Heart right ventricle (tissue), 16 donors: ENCODE measurements at places on chromosomes 4 and X. TPM values are rescaled to one million over a fixed set of nuclear protein-coding genes. Genes with fewer than 3 reads are reported as not detected.

SASH3 gene
- 1.9 TPM for polyA plus RNA-seq

TLL1 gene
- 1.2 TPM for polyA plus RNA-seq

SERPINA7 gene
- not detected for polyA plus RNA-seq

CXCL9 gene
- 0.48 TPM for polyA plus RNA-seq

MMGT1 gene
- 12.7 TPM for polyA plus RNA-seq

TENM3 gene
- 0.20 TPM for polyA plus RNA-seq

PGAM4 gene
- not detected for polyA plus RNA-seq

NPNT gene
- 5.9 TPM for polyA plus RNA-seq

BEX2 gene
- 0.37 TPM for polyA plus RNA-seq

MND1 gene
- polyA plus RNA-seq = 0.20 TPM

GPR50 gene
- polyA plus RNA-seq = not detected

HTN1 gene
- not detected for polyA plus RNA-seq

C1QTNF7 gene
- polyA plus RNA-seq = 2.3 TPM

DNA sequence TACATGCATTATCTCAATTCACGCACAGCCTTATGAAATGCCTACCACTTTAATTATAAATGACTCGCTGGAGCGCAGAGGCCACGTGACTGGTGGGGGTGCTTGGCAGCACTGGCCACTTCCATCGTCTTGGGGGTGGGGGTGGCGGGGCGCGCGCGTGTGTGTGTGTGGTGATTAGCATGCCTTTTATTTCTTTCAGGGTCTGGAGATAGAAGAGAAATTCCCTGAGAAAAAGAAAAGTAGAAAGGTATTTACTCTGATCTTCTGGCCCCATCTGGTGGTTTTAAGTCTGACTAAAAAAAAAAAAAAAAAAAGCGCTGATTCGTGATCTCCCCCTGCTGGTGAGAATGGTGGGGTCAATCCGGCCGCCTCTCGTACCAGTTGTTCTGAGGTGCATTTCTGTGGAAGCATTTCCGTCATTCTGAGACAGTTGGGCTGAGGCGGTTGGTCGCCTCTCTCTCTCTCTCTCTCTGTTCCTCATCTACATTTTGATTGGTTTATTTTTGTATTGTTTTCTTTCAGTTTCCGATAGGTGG is at the start of gene CCNB3:
TSS of gene CCNB3 (plus strand) at position 402 of the 536 bp plus-strand sequence. CDS start 80,399 bp downstream, outside the sequence.
- peak; percentile 67 for DNase-seq

DNA sequence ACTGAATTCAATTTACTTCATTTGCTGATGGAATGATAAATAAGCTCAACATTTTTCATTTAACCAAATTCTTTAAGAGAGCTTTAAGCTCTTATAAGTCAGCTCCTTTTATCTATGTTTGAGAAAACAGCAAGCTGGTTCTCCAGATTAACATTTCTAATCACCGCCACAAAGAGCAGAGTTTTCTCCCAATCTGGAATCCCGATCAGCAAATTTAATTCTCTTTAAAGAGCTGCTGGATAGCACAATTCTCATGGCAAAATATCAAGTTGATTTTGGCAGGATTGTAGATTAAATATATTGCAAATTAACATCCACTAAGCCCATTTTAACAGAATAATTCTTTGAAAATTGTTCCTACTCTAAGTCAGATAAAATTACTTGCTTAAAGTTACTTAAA is 48.8 kb downstream of the RPS6KA3 start:
- DNase-seq = no peak

DNA sequence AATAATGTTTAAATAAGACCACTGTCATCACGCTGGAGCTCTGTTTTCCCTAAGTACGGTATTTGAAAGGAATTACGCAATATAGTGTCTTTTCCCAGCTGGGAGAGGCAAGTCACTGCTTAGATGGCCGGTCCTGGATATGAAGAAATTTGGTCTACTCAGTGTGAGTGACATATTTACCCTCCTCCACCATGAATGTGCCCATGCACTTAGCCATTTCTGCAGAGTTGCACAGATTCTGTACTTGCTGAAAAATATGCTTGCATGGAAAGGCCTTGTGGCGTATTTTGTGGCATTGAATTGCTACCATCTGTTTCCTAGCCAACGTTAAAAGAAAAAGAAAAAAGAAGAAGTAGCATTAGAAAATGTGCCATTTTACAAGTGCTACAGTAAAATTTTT is 73.1 kb downstream of the ADGRL3 start:
- DNase-seq = no peak

DNA sequence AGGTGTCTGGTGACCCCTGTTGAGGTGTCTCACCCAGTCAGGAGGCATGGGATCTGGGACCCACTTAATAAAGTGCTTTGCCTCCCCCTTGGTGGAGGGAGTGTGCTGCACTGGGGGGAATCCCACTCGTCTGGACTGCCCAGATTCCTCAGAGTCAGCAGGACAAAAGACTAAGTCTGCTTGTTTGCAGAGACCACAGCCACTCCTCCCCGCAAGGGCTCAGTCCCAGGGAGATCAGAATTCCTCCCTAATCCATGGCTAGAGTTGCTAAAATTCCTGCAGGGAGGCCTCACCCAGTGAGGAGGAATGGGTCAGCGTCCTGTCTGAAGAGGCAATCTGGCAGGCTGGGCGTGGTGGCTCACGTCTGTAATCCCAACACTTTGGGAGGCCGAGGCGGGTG is 442.2 kb downstream of the PABPC4L start:
- DNase-seq = no peak

DNA sequence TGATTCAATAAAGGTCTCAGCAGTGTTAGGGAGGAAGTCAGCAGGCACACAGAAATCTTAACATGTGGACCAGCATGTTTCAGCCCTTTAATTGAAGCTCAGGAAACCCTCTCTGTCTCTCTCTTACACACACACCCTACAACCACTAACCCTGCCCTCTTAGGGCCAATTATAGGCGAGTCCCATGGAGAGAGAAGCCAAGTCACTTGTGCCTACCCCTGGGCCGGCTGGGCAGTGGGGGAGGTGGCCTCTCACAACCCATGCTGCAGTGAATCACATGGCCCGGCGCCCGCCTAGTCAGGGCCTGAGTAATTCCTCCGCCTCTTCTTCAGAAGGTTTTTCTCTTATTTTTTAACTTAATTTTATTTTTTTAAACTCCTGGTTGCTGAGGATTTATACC is 3.7 kb downstream of the FGD1 start:
- DNase-seq = no peak

DNA sequence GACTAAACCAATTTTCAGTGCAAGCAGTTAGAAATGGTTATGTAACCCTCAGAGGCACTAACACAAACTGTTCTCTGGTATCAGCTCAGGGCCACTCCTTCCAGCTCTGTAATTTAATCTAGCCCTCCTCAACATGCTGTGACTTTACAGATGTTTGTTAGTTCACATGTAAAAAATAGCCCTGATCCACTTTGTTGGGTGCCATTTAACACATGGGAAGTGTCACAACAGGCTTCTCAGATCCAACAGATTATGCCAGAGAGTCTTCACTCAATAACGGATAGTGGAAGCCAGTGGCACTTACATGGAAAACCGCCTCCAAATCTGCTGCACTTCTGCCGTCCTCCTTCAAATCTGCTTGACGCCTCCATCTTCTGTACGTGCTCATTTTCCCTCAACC is 51.6 kb downstream of the ATP8A1 start:
- DNase-seq = no peak

GRCh38 chr4:184345573-184345922 is 127.9 kb upstream of the ENPP6 start:
- peak; percentile 54 for DNase-seq

DNA sequence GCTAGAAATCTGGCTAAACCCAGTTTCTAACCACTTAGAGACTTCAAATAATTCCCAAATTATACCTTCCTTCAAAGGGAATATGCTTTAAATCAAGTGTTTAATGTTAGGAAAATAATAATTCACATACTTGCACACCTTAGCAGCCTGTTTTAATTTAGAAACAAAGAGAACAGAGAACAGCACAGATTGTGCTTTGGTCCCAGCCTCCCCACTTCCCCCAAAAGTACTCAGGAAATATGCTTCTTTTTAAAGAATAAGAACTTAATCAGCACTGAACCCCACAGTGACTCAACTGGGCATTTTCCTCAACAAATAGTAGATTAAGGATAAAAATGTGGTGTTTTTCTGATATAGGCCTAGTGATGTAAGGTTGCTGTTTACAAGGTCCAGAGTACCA is 295.8 kb downstream of the GBA3 start:
- no peak for DNase-seq

GRCh38 chr4:69330345-69331047 is 50.2 kb downstream of the UGT2B28 start:
- DNase-seq = no peak

DNA sequence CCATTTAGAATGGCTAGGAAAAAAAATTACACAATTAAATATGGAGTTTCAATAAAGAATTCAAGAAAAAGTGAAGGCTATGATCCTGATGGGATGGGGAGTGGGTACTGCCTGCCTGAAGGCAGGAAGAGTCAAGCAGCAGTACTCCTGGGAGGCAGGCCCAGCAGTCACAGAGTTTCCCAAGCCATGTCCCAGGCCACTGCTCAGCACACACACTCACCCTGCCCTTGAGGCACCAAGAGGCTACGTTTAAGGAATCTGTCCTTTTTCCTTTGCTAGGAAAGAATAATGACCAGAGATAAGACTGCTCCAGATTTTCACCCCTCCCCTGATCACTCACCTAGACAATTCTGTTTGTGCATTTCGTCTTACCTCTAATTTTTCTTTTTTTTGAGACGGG is 30.2 kb downstream of the MAP7D3 start:
- DNase-seq = no peak

DNA sequence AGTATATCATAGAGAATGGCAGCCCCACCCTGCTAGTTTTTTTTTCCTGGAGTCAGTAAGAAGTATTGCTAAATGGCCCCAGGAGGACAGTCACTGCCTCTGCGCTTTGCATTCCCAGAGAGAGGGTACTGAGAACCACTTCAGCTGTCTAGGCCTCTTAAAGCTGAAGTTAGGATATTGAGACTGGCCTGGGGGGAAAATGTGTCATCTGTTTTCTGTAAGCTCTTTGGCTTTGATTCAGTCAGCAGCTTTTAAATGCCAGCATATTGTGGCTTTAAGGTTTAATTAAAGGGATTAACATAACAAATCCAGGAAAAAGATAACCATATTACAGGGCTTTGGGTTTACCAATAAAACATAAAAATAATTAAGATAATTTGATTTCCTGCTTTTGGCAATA is 852.0 kb downstream of the PCDH18 start:
- no peak for DNase-seq

GRCh38 chrX:36963852-36964251 is 44.3 kb upstream of the FAM47C start:
- no peak for DNase-seq

- DNase-seq = no peak
These were observed 476.2 kb downstream of the RAB28 start for GRCh38 chr4:13007802-13008470.

DNA sequence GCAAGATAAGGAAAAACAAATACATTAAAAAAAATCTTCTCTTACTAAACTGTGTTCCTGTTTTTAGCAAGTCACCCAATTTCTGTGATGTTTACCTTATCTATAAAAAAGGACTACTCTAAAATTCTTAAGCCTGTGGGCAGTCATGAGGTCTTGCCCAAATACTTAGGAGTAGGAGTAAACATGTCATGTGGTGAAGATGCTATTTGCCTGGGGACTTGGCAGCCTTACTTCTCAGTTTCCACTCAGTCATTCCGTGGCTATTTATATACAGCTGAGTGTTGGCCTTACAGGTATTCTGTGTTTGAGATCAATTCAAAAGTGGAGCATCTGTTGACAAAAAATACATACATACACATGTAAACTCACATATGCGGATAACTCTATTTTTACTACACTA is 89.9 kb upstream of the TLR2 start:
- DNase-seq = no peak

DNA sequence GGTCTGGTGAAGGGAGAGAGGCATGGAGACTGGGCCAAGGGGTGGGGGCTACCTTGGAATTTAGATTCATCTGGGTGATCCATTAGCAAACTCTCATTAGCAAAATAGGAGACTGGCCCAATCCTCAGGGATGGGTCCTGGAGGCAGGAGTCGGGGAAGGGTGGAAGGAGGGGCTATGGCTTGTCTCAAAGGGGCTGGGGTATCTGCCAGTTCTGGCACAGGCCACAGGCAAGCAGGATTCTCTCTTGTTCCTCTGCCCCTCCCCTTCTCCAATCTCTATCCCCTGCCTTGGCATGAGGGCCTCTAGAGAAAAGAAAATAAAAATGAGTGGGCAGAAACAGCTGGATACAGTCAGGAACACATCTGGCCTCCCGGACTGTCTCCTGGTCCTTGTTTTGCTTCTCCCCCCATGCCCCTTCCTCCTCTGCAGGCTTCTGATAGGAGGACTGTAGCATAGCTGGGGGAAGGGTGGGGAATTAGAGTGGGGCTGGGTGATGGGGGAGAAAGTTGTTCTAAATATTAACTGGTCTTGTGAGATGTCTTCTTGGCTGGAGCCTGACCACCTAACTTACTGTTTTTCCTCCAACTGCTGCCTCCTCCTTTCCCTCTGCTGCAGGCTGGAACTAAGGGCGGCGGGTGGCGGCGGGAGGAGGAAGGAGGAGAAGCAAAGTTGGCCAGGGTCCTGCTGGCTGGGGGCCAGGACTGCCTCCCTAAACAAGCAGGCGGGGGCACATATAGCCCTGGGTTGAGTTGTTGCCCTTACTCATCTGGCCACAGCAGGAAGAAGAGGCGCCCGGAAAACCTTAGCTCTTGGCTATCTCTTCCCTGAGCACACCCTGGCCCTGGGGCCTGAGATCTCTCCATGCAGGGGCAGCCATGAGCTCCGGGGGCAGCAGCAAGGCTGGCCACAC is 53.3 kb upstream of the LAS1L start:
- peak; percentile 78 for DNase-seq

GRCh38 chr4:149738156-149738555 is 77.5 kb downstream of the IQCM start:
- DNase-seq = no peak

DNA sequence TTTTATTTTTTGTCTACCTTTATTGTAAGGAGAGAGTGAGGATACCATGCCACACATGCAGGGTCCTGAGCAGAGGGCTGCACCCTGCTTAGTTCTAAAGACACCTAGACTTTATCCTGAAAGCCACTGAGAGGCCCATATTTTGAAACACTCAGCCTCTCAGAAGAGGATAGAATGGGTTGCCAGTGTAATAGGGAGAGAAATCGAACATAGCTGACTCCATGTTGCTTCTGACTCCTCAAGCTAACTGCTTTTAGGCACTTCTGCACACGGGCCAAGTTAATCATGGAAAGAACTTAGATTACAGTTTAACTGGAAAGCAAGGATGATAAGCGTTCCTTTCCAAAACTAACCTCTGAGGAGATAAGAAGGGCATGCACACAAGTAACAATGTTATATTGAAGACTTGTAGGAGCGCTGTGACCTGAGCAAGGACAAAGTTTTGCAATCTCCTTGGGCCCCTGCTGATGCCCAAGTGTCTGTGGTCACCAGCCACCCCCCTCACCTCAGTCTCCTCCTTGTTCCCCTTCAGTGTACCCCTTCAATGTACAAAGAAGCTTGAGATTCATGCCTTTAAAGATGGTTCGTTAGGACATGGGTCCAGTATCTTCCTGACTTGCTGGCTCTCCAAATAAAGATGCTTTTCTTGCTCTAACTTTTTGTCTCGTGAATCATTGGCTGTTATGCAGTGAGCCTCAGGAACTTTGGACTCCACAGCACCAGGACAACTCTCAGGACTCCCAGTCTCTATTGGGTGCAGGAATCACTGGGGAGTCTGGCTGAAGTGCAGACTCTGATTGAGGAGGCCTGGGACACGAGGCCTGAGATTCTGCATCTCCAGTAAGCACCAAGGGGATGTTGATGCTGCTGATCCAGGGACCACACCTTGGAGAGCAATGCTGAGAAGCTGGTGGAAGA is 25.4 kb upstream of the CD99 start:
- no peak for DNase-seq
